Left forelimb (tissue), 1 donor: ENCODE measurements at places on chromosomes 13 and 19.

DNA sequence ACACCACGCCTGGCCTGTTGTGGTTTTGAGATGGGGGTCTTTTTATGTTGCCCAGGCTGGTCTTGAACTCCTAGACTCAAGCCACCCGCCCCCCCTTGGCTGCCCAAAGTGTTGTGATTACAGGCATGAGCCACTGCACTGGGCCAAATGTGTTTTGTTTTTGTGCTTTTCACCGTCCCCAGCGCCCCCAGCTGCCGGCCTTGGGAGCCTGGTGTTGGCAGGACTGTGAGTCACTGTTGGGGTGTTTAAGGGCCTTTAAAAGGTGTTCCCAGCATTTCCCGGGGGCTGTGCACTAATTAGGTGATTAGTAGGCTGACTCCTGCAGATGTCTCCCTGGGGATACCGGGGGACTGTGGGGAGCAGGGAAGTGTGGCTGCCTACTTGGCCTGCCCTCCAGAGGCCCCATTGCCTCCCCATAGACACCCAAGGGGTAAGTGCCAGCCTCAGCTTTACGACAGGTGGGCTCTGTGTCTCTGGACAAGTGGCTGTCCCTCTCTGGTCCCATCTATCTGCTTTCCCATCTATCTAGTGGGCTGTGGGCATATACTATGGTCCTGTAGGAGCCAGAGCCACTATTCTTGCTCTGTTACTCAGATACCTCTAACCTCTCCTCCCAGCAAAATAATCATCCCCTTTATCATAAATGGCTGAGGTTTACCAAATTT lies 11.8 kb upstream of the TLE5 start:
- no peak for DNase-seq

GRCh38 chr19:8109455-8109854 lies 39.9 kb downstream of the FBN3 start:
- DNase-seq = no peak

GRCh38 chr13:23321535-23322241 lies 111.8 kb downstream of the SACS start:
- no peak for DNase-seq

- no peak for DNase-seq
Measured at GRCh38 chr19:2083174-2083854, 12.8 kb downstream of the MOB3A start.

DNA sequence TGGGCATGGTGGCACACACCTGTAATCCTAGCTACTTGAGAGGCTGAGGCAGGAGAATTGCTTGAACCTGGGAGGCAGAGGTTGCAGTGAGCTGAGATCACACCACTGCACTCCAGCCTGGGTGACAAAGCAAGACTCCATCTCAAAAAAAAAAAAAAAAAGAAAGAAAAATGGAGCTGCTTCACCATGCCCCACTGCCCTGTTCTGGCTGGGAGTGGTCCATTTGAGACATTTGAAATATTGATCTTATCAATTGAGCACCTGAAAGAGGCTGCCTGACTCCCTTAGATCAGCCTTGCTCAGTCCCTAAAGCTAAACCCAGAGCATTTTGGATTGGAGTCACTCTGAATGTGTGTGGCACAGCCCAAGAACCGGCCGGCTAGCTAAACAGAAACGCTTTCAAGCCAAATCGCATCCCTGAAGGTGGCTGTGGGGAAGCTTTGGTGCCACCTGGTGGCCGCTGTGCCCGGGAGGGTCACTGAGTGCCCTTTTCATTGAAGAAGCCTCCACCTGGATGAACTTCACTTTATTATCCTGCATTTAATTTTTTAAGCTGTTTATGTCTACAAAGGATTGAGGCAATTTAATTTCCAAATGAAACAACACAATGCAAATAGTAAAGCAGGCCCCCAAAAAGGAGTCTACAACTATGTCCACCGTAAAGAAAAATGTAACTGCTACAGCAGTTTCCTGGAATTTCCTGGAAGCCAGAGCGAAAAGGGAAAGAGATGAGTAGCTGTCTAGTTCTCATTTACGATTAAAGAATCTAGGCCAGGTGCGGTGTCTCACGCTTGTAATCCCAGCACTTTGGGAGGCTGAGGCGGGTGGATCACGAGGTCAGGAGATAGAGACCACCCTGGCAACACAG lies 53.1 kb upstream of the SERPINE3 start:
- peak; percentile 81 for DNase-seq

DNA sequence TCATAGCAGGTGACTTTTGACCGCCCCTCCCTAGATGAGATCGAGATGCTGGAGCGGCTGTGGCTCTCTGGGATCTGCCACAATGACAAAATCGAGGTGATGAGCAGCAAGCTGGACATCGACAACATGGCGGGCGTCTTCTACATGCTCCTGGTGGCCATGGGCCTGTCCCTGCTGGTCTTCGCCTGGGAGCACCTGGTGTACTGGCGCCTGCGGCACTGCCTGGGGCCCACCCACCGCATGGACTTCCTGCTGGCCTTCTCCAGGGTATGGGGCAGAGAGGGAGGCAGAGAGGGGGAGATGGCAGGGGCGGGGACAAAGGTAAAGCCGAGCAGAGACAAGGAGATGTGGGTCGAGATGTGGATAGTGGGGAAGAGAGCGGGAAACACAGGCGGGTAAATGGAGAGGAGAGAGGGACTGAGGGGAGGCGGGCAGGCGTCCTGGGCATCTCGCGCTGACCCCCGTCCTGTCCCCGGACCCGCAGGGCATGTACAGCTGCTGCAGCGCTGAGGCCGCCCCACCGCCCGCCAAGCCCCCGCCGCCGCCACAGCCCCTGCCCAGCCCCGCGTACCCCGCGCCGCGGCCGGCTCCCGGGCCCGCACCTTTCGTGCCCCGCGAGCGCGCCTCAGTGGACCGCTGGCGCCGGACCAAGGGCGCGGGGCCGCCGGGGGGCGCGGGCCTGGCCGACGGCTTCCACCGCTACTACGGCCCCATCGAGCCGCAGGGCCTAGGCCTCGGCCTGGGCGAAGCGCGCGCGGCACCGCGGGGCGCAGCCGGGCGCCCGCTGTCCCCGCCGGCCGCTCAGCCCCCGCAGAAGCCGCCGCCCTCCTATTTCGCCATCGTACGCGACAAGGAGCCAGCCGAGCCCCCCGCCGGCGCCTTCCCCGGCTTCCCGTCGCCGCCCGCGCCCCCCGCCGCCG lies 3.4 kb upstream of the GRWD1 start:
- no peak for DNase-seq

GRCh38 chr13:27617881-27618321 lies 2.4 kb downstream of the LNX2 start:
- DNase-seq = no peak

DNA sequence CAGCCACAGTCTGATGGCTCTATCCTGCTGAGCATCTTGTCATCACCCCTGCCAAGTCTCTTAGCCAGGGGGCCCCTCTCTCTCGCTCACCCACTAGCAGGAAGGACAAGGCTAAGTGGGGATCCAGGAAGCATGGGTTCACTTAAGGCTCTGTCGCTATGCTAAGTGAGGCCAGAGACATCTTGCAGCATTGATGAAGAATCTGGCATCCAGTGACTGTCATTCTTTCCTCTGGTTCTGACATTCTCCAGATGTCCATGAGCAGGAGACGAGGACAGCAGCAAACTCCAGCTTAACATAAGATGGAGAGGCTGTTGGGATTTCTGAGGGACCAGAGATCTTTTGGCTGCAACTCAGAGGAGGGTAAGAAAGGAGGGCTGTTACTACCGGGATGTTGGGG lies 230.2 kb downstream of the TSHZ3 start:
- DNase-seq = no peak

- no peak for DNase-seq
Measured at GRCh38 chr19:51824281-51825005, 29.5 kb downstream of the FPR3 start.

DNA sequence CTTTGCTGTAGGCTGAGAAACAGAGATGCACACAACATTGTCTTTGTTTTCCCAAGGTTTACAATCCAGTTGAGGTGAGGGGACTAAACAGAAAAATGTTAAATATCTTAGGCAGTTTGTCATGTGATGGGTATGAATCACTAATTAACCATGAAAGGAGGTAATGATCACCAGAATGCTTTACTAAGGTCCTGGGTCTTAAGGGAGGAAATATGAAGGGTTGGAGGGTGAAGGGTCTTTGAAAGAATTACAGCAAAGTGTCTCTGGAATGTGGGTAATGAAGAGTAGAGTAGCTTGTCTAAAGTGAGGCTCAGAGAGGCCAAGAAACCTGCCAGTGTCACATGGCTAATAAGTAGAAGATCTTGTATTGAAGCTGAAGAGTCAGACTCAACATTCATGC lies 19.0 kb downstream of the BIVM start:
- no peak for DNase-seq

DNA sequence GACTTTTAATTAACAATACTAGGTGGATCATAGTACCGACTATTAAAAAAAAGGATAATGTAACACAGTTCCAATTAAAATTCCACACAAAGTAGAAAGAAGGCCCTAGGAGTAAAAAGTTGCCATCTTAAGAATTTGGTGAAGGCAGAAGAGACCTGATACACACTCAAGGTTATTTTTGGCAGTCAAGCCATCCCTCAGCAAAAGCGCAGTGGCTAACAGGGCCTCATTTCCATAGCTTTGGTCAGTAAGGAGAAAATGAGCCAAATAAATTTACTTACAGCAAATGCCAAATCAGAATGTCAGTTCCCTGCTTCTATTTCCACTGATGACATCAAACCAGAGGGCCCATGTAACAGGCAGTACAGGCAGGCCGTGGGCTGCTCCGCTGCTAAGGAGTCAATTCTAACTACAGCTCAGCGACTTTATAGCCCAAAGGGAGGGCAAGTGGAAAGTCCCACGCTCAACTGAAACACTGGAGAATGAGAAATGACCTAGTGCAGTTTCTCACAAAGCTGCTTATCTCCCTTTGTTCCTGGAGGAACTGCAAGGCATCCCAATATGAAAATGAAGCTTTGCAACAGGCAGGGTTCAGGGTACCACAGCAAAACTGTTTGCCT lies 6.3 kb downstream of the ARGLU1 start:
- DNase-seq = no peak

GRCh38 chr19:51571599-51571998 lies 516 bp downstream of the ZNF175 start:
- no peak for DNase-seq

GRCh38 chr19:45160870-45161737 lies at the start of gene NKPD1:
Gene NKPD1 (minus strand): TSS chr19:45160982. CDS start chr19:45160150, 832 bp downstream.
- no peak for DNase-seq

DNA sequence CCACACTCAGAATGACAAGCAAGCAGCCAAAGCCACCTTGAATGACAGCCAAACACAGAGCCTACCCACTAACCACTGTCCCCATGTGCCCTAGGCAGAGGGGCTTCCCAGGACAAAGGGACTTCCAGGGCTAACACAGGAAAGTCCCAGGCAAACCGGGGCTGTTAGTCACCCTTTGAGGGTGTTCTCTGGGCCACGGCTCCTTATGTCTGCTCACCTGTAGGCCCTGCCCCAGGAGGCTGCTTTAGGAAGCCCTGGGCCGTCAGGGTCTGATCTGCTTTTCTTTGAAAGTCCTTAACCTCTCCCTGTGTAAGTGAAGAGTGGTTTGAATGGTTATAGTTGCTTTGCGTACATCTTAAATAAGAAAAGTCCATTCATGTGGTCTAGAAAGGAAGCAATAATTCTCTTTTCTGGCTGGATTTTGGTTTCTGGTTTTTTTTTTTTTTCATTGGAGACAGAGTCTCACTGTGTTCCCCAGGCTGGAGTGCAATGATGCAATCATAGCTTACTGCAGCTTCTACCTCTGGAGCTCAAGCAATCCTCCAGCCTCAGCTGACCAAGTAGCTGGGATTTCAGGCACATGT lies 161.4 kb downstream of the EFNB2 start:
- no peak for DNase-seq

DNA sequence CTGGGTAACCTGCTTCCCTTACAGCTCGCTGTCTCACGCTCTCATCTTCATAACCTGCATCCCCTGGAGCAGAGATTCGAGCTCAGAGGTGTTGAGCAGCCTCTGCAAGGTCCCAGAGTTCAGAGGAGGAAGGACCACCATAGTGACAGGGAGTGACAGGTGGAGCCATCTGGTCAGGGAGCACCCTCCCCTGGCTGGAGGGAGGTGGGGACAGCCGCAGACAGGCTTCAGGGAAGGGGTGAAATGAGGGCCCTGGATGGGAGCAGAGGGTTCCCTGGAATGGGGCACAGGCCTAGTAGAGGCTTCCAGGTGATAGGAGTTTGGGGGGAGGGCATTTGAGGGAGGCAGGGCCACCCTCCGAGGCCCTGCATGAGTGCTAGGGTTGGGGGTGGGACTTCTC lies 82.1 kb downstream of the ZNF429 start:
- DNase-seq = no peak

DNA sequence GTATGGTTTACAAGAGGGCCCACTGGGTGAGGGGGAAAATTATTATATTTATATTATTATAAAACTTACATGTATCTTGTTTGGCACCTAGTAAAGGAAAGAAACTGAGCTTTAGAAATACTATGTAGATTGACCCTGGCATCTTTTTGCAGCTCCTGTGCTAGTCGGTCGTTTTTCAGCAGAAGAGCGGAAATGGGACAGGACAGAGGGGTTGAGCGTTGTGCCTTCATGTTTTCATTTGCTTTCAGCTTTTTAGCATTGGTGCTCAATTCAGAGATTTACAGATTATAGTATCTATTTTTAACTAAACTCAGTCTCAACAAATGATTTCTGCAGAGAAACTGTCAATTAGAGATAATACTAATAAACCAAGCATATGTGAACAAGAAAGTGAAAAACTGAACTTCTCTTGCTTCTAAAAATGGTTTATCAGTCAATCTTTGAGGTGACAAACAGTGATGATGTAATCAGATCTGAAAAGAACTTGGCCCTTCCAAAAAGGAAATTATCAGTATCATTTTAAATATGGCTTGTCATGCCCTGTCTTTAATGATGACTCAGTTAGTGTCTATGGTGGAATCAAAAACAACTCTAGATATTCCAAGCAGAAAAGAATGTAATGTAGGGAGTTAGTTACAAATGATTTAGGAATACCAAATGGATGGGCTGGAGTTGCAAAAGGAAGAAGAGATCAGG lies 56.9 kb upstream of the KCTD4 start:
- DNase-seq = no peak

GRCh38 chr13:114025714-114026431 lies 52.0 kb upstream of the C13orf46 start:
- DNase-seq = no peak

GRCh38 chr13:101139081-101139480 lies 277.2 kb downstream of the NALCN start:
- no peak for DNase-seq

- no peak for DNase-seq
Measured at GRCh38 chr13:73177916-73178565, 119.2 kb downstream of the KLF5 start.

GRCh38 chr19:5903056-5903623 lies 450 bp downstream of the NDUFA11 start:
- no peak for DNase-seq

GRCh38 chr13:24148414-24149235 lies 11.9 kb upstream of the SPATA13 start:
- DNase-seq = no peak

- no peak for DNase-seq
Measured at GRCh38 chr19:35977446-35978222, 17.4 kb upstream of the SDHAF1 start.

DNA sequence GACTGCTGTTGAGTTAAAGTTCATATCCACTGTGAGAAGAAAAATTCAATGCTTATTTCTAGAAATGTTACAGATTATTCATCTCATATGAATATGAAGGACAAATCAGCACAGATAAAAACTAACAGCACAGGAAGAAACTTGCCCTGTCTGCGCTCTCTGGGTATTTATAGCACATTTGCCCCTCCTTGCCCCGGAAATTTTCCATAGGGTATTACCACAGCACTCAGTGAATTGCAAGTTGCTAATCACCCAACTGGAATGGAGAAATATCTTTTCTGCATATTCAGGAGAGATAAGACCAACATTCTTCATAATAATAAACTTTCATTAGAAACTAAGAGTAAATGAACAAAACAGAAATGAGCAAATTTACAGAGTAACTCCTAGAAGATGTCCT lies 318.0 kb upstream of the KLF12 start:
- DNase-seq = no peak

- DNase-seq = peak; percentile 91
Measured at GRCh38 chr19:50368649-50369570, 3.5 kb upstream of the NAPSA start.
